NCI-H69 (cell line): ENCODE measurements at places on chromosomes 16 and 17.

GRCh38 chr16:25063102-25063501, 47.9 kb upstream of the ARHGAP17 start:
- DNase-seq = no peak

DNA sequence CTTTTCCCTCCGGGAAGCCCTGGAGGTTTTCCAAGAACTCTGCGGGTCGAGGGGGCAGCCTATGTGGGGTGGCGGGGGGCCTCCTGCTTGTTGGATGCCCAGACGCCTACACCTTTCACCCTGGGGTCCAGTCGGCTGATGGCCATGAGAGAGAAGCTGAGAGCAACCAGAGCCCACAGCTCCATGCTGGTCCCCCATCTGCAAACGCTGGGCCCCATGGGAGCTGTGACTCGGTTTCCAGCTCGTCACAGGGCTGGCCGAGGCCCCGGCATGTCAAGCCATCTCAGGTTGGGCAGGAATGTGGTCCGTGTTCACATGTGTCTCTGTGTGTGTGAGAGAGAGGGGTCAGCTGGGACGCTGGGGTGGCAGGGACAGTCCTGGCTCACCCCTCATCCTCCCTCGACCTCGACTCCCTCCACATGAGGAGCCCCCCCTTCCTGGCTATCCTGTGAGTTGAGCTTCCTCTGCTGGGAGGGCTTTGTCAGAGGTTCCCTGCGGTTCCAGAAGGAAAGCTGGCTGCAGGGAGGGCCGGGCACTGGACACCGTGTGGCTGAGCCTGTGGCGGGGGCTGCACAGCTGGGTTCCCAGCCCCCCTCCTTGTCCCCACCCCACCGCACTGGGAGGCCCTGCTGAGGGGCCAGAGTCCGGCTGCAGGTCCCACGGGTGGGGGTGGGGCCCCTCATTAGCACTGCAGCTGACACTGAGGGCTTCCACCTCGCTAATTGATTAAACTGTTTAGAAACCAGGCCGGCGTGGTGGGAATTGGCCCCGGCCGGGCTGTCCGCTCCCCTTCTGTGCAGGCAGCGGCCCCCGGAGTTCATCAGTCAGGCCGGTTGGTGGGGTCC, 19.1 kb downstream of the METRNL start:
- no peak for DNase-seq

DNA sequence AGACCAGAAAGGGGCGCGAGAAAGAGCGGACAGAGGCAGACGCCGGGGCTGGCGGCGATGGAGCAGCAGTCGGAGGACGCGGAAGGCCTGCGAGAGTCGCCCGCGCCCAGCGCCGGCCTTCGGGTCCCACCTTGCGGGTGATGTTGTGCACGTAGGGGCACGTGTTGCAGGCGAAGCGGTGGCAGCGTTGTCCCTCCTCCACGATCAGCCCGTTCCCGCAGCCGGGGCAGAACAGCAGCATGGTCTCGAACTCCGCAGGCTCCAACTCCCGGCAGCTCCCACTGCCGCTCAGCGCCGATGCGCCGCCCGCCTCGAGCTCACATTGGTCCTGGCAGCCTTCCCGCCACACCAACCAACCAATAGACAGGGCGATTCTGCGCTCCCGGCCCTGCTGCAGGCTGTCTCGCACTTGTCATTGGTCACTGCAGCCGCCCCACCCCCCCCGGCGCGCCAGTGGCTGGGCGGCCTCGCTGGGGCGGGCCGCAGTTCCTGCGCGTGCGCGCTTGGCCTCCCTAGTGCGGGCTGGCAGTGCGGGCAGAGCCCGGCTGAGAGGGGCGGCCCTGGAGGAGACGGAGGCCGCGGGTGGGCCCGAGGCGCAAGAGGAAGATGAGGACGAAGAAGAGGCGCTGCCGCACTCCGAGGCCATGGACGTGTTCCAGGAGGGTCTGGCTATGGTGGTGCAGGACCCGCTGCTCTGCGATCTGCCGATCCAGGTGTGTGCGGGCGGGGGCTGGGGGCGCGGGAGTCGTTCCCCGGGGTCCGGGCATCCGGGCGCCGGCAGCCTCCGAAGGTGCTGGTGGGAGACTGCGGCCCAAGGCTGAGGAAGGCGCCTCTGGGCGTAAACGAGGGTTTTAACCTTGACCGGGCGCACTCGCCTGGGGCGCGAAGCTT, at the start of the genes POLR3K and SNRNP25:
Gene POLR3K (minus strand): TSS at position 263 of the 891 bp plus-strand sequence. CDS start 22 bp downstream, at position 241.
Gene SNRNP25 (plus strand): TSS at position 483 of the 891 bp plus-strand sequence. CDS start 189 bp downstream, at position 672.
- peak; percentile 99 for DNase-seq

DNA sequence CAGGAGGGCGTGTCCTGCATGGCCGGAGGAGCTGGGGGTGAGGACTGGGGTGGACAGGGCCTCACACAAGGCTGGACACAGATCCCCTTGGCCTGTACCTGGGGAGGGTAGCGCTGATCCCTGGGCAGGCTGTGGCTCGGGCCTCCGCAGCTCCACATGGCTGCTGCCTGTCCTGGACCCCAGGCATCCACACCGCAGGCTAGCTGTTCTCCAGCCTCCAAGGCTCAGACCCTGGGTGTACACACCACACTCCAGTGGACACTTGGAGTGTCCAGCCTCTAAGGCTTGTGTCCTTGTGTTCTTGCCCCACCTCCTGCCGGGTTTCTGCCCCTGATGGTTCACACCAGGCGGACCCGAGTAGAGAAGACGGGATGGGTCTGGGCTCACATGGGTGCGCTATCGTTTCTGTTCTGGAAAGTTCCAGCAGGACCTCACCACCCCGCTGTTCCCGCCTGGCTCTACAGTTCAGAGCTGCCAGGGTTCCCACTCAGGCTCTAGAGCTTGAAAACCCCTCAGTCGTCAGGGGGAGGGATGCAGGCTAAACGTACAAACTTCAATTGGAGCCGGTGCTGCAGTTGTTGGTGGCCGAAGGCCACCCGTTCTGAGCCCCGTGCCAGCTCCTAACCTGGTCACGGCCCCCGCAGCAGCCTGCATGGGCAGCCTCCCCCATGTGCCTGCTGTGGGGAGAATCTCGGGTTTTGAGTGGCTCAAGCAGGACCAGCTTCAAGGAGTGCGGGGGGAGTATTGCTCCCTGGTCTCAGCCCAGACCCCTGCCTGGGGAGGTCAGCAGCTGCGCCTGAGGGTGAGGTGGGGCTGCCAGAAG, 6.6 kb upstream of the FN3KRP start:
- DNase-seq = no peak

DNA sequence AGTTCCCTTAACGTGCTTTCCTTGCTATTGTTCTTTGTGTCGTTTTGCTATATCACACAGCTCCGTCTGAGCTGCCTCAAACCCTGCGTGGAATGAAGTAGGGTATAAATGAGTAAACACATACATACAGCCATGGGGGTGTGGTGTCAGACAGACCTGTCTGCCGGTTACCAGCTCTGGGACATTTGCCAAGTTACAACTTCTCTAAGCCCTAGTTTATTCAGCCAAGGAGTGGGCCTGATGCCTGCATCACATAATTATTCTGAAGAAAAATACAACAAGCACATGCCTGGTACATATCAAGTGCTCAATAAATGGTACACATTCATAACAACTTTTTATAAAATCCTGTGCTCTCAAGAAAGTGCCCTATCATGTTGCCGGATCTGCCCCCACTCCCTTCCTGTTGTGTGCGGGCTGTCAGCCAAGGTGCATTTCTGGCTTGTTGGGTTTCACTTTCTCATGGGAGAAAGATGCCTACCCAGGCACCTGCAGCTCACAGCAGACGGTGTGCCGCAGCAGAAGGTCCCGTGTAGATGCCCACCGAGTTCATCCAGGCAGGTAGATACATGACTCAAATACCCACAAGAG, 30.5 kb downstream of the SMPD3 start:
- peak; percentile 88 for DNase-seq
